Omental fat pad (tissue), 4 donors: ENCODE measurements at places on chromosomes 4 and X.

- DNase-seq, result no peak
Measured at GRCh38 chr4:140808256-140808655, 52.1 kb upstream of the TBC1D9 start.

- DNase-seq, result no peak
Measured at GRCh38 chrX:106178826-106179225, 10.7 kb downstream of the PWWP3B start.

DNA sequence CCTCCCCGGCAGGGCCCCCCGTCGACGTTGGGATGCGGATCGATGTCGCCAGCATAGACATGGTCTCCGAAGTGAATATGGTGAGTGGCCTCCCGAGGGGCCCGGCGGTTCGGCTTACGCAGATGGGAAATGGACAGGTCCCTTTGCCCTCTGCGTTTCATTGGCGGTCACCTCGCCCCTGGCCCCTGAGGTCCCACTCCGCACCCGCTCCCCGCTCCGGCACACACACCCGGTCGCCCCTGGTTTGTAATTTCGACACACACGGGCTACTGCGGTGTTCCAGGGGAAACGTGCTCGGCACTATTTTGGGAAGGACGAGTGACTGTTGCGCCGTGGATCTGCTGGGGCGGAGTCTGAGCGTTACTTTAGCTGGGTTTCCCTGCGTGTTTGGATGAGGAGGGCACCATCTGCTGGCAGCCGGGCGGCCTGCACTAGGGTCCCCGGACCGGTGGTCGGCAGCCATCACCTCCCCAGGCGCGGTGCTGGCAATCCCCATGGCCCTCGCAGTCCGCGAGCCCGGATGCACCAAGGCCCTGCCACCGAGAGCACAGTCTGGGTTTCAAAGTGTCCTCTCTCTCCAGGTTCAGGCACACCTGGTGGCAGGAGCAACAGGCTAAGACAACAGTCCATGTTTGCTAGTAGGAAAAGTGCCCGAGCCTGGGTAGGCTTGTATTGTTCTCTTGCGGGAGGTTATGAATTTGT lies 1.2 kb downstream of the GABRB1 start:
- peak; percentile 22 for DNase-seq

DNA sequence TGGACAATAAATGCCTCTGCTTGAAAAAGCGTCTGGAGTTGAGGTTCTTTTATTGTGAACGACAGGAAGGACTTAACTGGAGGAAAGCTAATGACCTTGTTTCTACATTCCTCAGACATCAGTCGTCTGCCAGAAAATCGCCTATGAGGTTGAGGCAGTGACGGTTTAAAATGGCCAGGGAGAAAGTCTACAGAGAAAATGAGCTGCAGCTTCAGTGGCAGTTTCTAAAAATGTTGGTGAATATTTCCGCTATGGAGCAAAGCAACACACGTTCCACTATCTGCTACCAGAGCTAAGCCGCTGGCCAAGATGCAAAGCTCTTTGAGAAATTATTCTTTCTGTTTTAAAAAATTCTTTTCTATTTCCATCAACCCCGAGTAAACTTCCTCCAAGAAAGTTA lies 116.9 kb upstream of the GALNT7 start:
- DNase-seq, result no peak

- DNase-seq, result no peak
Measured at GRCh38 chr4:172819353-172819752, 349.3 kb upstream of the GALNT7 start.

DNA sequence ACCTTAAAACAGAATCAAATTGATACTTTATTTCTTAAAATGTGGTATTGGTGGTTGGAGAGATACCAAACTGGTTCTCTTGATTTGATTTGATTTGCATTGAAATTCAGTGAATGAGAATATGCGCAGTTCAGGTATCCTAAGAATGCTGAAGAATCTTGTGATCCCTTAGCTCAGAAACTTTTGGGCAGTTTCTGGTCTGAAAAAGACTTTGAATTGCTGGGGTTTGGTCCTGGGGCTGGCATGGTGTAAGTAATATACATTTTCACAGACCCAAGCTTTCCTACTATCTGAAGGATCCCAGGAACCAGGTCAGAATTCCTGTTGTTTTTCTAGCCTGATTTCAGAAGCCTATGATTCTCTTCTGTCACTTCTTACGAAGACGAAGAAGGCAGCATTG lies 6.6 kb downstream of the RAB33B start:
- DNase-seq, result no peak

- no peak for DNase-seq
Measured at GRCh38 chrX:37662181-37662580, 23.4 kb upstream of the XK start.

GRCh38 chr4:166274136-166274761 lies 401.2 kb downstream of the TLL1 start:
- DNase-seq, result no peak

- no peak for DNase-seq
Measured at GRCh38 chrX:12614266-12614665, 176.9 kb upstream of the PRPS2 start.
